NCI-H1105 (cell line): ENCODE measurements at places on chromosomes 5 and 9.
A peak's percentile ranks its signal among the peaks of the same experiment; 100 is the strongest.

DNA sequence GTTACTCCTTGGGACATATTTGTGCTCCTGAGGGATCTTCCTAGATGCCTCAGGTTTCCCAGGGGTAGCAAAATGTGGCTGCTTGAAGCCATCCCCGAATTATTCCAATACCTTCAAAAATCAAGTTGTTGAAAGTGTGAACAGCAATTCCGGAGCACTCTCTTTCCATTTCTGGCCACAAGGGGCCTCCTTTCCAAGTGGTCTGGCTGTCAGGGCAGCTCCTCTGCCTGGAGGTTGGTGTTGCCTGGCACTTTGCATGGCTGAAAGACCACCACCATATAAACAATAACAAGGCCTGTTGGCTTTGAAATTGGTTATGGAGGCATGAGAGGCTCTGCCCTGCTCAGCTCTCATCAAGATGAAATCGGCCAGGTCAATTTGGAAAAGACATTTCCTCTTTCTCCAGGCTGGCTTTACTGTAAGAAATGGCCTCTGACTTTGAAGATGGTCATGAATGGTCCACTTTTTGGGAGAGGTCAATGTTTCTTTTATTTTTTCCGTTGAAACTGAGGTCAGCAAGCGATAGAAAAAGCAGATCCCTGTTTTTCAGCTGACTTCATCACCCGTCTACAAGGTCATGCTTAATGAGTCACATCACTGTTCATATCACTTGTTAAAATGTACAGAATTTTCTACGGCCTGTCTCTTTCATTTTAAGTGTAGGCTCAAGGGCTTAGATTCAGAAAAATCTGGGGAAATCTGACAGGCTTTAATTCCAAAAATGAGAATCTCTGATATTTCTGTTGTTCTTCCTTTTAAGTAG is 481.1 kb upstream of the ZNF608 start:
- no peak for DNase-seq

GRCh38 chr5:3888310-3888709 is 292.7 kb downstream of the IRX1 start:
- DNase-seq: no peak

DNA sequence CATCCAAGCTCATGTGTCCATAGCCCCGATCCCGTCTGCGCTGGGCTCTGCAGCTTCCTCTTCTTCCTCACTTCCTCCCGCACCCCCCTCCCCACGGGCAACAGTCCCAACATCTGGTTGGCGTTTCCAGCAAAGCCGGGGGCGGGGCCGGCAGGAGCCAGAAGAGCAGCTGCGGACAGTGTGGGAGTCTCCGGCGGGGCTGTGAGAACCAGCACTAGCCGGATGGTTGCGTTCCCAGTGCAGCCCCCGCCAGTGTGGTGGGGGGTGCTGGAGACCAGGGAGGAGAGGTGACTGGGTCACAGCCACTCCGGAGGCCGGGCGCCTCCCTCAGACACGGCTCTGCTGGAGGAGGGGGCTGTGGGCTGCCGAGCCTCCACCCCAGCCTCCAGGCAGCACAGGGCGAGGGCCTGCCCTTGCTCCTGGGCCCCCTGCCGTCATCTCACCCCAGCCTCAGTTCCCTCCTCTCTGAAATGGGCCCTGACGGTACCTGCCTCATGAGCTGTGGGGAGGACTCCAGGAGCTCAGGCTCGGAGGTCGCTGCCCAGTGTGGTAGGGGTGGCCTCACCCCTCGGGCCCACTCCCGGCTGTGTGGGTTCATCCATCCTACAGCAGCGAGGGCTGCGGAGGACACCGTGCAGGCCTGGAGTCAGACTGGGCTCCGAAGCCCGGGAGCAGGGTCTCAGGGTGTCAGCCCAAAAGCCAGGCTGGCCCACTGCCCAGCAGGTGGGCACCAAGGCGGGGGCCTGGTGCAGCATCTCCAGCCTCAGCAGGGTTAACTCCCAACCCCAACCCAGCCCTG is 41.5 kb upstream of the NOTCH1 start:
- no peak for DNase-seq

GRCh38 chr5:117973785-117974184 is 1014.6 kb downstream of the DTWD2 start:
- no peak for DNase-seq

- no peak for DNase-seq
These were observed 16.1 kb downstream of the CCT5 start for GRCh38 chr5:10266137-10266536.

GRCh38 chr5:77981820-77982219 is 205.7 kb upstream of the TBCA start:
- no peak for DNase-seq

- DNase-seq: no peak
These were observed 73.6 kb upstream of the GRHPR start for GRCh38 chr9:37348917-37349316.

DNA sequence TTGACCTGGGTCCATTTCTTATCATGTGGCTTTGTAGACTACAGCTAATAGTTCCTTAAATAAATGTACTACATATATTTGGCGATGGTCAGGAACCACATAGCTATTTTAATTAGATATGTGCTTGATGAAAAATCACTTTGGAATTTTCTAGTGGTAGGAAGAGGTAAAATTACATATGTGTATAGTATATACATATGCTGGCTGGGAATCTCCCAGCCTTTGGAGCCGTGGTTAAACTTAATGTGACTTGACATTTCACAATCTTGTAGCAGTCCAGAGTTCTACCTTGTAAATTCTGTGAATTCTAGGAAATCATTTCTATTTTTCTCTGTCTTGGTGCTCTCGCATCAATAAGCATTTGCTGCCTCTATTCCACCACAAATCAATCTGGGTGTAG is 565.0 kb downstream of the DMRTA1 start:
- no peak for DNase-seq

- DNase-seq: no peak
These were observed 142.4 kb downstream of the EDIL3 start for GRCh38 chr5:84242286-84242685.

DNA sequence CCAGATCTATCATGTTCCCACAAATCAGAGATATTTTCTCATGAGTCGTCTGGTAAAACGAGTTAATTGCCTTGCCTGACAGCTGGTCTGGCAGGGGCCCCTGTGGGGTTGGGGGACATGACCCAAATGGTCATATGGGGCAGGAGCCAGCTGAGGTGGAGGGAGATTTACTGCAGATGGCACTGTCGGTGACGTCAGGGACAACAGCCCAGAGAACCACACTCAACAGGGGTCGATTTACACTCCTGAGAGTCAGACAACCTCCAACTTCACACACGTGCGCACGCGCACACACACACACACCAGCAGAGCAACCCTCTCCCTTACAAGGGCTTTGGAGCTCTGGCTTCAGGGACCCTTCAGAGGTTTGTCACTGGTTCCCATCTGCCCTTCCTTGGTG is 23.4 kb upstream of the GABRP start:
- DNase-seq: no peak

DNA sequence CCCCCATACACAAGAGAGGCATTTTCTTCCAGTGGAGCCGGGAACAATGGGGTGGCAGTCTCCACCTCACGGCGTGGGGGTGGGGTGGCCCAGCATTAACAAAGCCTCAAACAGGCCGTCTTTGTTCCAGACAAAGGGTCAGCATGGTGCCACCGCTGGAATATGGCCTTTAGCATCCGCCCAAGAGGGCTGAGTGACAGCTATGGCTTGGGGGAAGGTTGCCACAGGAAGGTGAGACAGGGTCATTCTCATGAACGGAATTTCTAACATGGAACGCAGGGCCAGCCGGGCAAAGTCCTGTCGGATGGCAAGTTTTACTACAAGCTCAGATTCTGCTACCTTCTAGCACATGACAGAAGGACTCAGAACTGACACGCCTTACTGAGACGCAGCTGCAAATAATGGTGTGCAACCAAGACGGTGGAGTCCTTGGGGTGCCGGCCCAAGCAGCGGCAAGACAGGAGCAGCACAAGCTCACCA is 64.0 kb downstream of the OTULIN start:
- no peak for DNase-seq

DNA sequence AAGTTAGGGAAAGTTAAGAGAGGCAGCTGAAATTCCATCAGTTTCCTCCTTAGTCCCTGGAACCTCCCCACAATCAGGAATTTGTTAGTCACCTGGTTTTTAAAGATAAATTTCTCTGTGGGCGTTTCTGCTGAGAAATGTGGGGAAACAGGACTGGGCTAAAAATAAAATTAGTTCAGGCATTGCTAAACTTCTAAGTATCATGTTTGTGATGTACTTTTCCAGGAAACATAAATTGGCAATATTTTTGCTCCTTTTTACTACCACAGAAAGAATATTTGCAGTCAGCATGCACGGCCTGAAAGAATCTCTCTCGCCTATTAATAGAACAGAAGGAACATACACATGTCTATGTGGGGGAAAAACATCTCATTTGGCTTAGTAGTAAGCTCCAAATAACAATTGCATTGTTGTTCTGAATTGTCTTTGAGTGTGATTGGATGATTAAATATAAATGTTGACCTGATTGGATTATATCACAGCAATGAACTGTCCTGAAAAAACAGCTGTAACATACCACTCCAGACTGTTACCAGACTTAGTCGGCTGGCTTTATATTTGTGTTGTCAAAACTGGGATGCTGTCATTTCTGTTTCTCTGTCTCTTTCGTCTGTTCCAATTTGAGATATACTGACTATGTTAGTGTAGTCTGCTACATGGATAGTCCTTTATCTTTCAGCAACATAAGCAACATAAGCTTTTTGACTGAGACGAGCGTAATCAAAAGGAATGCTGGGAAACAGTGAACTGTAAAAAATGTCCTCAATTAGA is 12.9 kb downstream of the TJP2 start:
- no peak for DNase-seq

- DNase-seq: no peak
These were observed 486.6 kb downstream of the BRINP1 start for GRCh38 chr9:118882684-118883083.

GRCh38 chr5:169181814-169182213 is 119.1 kb downstream of the SLIT3 start:
- no peak for DNase-seq

DNA sequence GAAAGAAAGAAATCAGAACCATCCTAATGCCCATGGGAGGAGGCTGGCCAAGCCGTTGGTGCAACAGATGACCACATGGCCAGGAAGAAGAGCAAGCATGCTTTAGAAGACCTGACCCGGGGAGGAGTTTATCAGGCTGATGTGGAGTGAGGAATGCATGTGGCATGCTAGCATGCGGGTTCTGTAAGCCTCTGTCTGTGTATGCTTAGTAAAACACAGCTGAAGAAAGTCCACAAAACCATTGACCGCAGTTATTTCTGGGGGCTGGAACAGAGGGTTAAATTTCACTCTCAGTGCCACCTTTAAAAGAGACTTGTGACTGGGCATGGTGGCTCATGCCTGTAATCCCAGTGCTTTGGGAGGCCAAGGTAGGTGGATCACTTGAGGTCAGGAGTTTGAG is 19.1 kb downstream of the GFI1B start:
- no peak for DNase-seq

GRCh38 chr9:15157381-15157780 is 149.6 kb downstream of the TTC39B start:
- no peak for DNase-seq

GRCh38 chr5:103503066-103503465 is 59.5 kb downstream of the NUDT12 start:
- DNase-seq: no peak

DNA sequence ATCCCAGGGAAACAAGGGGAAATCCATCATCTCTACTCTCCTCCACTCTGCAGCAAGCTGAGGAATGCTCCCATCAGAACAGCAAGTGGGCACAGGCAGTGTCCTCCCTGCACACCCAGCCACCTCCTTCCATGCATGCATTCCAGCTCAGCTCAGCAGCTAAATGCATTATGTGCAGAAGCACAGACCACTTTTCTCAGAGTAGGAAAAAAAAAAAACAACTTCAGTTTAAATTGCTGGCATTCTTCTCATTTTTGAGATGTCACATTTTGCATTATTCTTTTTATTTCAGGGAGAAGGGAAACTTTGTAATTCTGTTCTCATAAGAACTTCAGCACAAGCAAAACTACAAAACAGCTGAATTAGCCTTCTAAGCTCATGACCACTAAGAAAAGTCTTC is 312.2 kb downstream of the SEMA5A start:
- no peak for DNase-seq

GRCh38 chr9:123866497-123866896 is 63.4 kb downstream of the DENND1A start:
- DNase-seq: no peak

DNA sequence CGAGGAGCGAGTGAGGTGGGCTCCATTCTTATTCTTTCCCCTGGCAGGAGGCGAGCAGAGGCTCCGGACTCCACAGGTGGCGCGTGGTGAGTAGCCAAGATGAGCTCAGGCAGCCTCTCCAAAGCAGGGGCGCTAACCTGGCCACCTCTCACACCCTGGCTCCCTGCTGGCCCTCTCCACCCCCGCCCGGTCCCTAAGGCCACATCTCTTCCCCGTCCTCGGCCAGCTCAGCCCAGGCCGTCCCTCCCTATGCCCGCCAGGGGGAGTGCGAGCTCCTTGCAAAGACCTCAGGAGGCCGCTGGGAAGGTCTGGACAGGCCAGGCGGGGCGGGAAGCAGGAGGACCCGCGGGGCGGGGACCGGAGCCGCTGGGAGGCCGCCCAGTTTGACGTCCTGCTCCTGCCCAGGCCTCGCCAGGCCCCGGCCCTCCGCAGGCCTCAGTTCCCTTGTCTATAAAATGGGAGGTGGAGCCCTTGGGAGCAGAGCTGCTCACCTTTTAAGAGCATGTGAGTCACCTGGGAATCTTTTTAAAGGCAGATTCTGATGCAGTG is 46.3 kb upstream of the GGTA1 start:
- DNase-seq: peak; percentile 92

- no peak for DNase-seq
These were observed 40.7 kb upstream of the MTMR12 start for GRCh38 chr5:32353420-32353819.

DNA sequence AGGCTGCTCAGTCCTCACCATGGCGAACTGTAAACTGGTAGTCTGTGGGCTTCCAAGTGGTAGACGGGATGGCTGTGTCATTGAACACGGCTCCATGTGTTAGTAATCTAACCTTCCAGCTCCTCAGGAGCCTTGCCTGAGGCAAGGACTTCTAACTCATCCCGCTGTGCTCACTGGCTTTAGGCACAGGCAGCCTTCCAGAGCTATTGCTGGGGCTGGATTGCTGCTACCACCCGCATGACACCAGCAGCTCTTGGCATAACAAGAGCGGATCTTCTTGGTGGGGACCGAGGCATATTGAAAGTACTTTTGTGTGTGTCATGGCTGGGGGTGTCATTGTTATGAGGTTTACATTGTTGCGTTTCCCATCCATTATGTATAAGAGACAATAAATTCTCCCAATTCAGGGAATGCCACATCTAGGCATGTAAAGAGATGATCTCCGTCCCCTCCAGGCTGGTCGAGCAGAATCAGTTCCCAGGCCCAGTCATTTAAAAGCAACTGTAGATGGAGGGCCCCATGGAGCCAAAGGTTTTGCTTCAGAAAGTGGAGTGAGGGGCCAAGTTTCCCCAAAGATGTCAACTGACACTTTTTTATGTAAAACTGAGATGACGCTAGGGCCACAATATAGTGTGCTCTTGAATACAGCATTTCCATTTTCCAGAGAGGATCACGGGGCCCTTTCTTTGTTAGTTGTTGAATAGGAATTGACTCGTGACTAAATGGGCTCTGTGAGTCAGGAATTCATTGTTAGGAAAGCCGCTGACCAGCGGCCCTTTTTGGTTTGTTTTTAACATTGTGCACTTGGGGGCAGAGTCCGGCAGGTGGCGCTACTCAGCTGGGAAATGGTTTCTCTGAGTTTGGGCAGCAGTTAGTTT is 759.5 kb downstream of the TAF11L14 start:
- peak; percentile 11 for DNase-seq
